ENCODE measurements at places on chromosomes 3 and 15.

DNA sequence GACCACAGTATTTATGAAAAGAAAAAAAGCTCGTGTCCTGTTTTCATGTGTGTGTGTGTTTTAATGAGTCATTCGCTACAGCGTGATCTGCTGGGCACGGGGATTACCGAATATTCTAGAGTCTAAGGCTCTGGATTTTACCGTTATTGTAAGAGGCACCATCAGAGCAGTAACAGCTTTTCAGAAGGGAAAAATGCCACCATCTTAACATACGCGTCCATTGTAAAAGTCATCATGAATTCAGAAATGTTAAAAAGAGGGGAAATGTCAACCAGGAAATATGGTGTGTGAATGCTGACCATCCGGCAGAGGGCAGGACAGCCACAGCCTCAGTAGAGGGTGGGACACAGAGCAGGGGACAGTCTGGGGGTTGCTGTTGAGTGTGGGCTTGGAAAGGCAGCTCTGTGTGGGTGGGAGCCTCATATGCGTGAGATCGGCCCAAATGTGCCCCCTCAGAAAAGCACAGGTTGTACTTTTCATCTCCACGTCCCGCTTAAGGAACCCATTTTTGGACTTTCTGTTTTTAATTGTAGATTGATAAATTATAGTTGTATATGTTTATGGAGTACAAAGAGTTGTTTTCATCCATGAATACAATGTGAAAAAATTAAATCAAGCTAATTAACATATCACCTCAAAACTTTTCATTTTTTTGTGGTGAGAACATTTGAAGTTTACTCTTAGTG lies 69.6 kb downstream of the ASB7 start:
- DNase-seq: no peak

GRCh38 chr3:179181021-179181472 lies 32.9 kb downstream of the PIK3CA start:
- no peak for DNase-seq

GRCh38 chr3:143831208-143831607 lies 17.1 kb downstream of the SLC9A9 start:
- no peak for DNase-seq

DNA sequence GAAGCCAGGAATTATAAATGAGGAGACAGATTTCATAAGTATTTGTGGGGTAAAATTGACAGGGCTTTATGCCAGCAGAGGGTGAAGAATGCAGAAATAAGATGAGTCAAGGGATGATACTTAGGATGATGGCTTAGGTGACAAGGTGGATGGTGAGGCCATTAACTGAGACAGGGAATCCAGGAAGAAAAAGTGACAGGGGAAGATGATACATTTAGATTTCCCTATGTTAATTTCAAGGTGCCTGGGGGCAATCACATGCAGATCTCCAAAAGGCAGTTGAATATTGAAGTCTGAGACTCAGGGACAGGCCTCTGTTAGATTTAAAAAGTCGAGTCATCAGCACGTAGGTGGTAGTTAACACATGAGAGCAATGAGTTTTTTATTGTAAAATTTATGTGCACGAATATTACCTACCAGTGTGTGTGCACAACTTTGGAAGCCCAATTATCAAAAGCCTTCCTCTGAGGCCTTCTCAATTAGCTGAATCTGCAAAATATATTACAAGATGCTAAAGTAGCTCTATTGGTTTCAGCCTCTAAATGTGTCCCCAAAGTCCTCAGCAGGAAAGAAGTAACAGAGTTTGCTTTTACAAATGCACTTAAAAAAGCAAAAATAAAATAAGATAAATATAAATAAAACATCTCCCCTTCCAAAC lies 67.9 kb upstream of the CHL1 start:
- no peak for DNase-seq

DNA sequence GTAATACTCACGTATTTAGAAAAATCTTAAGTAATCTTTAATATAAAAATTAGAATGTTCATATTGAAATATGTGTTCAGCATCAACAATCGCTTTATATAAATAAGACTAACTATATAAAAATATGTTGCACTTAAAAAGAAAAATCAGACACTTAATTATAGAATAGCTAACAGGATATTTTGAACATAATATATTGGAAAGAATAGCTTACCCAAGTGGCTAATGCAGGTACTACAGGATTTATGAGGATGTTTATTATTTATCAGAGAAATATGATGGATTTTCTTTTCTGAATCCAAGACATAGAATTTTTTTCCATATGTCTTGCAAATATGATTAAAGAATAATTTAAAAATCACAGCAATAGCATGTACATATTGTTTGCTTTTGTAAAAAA lies 567.9 kb upstream of the GBE1 start:
- no peak for DNase-seq

- no peak for DNase-seq
Observed at GRCh38 chr15:79981831-79982455, 10.9 kb upstream of the BCL2A1 start.

- peak; percentile 31 for DNase-seq
Observed at GRCh38 chr3:9168241-9168741, 81.2 kb downstream of the SRGAP3 start.

GRCh38 chr3:171480526-171480925 lies 20.3 kb upstream of the TNIK start:
- no peak for DNase-seq

- DNase-seq: no peak
Observed at GRCh38 chr3:156050918-156051317, 69.5 kb upstream of the KCNAB1 start.

- DNase-seq: no peak
Observed at GRCh38 chr15:38844736-38845135, 280.1 kb upstream of the RASGRP1 start.

DNA sequence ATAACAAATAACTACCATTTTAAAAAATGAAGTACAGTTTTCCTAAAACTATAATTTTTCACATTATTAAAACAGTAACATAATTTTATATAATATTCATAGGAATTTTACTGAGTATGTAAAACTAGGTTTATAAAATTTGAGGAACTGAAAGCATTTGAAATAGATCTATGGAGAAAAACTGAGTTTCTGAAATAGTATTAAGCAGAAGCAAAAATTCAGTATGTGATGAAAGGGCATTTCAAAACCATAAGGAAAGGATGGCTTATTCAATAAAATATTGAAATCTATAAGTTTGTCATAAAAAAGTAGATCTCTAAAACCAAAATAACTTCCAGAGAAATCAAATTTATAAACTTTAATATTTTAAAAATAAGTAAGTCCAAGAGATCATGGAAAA lies 53.4 kb downstream of the GBE1 start:
- no peak for DNase-seq

DNA sequence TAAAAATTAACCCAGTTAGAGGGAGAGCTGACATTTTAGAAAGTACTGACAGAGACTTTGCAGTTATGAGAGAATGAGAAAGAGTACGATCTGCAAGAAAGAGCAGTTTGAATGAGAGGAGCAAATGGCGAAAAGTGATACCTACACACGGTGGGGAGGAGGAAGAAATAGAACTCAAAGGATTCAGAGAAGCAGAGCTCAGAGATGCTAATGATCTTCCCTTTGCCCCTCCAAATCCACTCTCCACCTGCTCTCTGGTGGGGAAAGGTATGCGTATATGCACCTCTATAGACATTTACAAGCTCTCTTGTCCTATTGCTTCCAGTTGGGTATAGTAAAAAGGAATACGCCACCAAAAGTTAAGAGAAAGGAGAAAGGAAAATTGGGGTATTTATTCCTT lies 123.3 kb upstream of the TTC14 start:
- DNase-seq: no peak

DNA sequence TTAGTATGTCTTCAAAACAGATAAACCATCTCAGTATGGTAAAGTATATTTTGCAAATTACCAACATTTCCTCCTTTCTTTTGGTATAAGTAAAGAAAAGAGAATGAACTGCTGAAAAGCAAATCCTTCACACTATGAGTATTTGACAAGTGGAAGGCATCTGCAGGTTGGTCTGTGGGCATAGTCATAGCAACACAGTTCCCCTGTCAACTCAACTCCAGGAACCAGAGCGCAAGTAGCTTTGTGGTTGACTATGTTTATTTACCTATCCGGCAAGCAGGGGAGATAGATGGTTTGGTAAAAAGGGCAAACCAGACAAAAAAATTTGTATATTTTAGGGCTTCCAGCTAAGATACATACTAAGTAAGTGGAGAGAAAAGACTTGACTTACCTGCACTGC lies 88.3 kb upstream of the PPIB start:
- DNase-seq: no peak

DNA sequence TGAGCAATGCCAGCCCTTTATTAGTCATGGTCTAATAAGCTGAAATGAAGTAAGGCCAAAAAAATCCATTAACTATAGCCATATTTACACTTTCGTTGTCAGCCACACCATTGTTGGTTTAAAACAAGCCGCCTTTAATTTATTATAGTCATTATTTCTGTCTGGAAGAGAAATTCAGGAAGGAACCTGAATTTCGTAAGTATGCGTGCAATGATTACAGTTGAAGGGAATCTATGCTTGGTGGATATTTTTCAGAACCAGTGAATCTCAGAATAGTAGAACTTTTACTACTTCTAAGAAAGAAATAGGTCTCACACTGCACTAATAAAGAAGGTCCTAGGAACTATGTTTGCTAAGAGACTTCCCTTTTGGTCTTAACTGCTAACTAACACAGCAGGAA lies 59.1 kb downstream of the FAM43A start:
- no peak for DNase-seq

DNA sequence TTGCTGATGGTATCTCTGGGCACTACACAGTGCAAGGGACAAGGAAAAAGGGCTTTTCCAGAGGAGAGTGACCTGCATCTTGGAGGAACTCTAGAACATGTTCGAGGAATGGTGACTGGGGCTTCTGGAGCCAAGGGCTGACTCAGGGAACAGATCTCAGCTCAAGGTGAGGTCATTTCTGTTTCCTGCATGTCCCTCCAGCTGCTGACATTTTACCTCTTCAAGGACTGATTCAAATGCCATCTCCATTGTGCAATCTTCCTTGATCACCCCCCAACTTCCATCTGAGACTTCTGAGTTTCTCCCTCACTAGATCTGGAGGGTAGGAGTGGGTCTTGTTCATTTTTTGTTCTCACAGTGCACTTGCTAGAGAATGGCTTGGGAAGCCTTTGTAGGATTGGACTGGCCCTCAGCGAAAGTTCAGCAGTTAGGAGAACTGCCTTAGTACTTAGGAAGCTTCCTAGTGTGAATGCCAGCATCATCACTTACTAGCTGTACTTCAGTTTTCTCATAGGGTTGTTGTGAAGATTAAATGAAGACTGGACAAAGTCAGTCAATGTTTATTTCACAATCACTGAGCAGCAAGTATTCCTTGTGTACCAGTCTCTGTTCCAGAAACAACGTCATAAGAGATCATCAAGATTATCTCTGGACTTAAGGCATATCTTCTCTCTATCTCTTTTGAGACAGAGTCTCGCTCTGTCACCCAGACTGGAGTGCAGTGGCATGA lies 2.6 kb upstream of the IDH3A start:
- DNase-seq: no peak

DNA sequence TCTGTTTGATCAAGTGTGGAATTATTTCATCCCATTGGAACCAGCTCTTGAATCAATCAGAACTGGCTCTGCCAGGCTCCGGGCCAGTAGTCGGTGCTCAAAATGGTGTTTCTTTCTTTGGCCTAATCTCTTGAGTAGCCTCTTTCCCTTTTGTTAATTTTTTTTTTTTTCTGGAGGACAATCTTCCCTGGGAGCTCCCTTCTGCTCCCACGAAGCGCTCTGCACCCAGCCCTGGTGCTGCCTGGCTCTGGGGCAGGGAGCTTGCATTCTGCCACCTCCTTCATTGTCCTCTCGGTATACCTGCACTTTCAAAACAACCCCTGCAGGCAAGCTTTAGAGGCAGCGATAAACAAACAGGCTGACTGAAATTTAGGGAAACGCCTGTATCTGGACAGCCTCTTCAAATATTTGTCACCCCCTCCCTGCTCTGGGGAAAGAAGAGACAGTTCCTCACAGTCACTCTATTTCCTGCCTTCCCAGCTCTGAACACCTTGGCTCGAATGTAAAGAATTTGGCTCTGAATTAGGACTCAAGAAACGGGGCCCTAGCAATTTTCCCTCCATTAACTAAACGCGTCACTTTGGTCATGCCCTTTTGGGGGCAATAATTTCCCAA lies 1.1 kb upstream of the THSD4 start:
- no peak for DNase-seq

DNA sequence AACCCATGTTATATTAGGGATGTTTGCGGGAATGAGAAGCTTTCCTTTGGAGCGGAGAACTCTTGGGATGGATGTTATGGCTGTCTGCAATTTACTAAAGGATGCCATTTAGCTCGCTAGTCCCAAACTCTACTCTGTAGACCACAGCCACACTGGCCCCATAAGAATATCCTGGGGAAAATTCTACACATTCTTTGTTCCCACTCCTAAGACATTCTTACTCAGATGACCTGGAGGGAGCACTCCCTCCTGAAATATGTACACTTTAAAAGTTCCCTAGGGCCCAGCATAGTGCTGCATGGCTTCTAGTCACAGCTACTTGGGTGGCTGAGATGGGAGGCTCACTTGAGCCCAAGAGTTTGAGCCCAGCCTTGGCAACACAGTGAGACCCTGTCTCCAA lies 288.7 kb upstream of the RORA start:
- no peak for DNase-seq

- no peak for DNase-seq
Observed at GRCh38 chr15:41543521-41543870, 561 bp downstream of the RPAP1 start.

GRCh38 chr3:73868688-73869315 lies 244.1 kb upstream of the PDZRN3 start:
- DNase-seq: no peak

DNA sequence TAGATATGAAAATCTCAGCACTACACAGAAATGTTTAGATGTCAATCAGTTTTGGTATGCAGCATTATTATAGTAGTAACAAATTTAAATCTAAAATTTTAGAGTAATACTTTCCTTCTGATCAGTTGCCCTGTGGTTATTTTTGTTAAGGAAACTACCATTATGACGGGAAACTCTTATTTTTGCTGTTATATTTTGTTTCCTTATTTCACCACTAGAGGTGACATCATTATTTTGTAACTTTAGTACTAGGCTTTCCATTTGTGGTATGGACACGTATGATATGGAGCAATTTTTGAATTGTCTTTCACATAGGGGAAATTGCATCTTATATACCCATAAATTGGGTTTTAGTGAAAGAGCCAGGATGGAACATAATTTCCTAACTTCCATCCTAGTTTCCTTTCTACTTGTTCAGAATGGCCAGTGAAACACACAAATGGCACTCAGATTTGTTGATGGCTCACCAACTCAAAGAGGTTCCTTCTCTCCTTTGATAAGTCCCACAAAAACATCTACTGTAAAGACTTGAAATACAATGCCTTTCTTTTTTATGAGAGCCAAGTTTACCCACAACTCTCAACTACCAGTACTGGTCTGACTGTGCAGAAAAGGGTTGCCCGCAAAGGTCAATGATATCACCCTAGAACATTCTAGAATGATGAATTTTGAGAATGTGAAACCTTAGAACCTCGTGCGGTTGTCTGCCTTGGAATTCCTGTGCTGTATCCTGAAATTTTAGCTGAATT lies 19.4 kb upstream of the PPP4R2 start:
- DNase-seq: no peak
